ENCODE measurements at places on chromosomes 12 and 14.

DNA sequence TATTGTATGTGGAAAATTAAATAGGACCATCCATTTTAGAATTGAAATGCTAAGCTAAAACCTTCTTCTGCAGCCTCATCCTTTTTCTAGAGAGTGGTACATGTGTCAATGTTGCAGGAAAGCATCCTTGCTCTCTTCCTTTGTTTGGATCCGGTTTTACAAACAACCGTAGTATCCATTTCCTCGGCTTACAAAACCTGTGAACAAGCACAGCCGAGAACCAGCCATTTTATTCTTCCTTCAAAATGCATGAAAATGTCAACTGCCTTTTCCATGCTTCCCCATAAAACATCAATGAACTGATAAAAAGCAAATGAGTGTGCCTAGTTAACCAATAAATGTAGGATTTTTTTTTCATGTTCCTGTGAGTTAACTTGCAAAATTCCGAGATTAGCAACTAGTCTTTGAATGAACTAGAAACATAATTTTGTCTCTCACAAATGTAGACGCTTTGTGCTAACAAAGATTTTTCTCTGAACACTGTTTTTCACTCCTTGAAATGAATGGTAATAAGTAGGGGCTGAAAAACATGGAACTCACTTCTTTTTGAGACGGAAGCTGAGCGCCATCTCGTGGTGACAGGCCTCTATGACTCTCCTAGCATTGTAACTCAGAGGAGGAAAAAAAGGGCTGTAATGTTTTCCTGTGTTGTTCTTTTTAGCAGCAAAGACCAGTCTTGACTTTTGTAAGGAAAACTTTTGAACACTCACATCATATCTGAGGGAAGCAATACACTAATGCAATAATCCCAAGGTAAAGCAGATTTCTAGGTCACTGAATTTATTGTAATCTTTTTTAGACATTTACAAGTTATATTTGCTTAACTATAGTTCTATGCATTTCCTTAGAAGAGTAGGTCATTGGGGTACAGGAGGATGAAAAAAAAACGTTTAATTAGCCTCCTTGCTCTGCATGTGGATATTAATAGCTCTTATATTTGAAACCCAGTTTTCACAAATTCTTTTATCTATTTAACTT is 157.4 kb upstream of the FOXG1 start:
- peak; percentile 89 for DNase-seq

DNA sequence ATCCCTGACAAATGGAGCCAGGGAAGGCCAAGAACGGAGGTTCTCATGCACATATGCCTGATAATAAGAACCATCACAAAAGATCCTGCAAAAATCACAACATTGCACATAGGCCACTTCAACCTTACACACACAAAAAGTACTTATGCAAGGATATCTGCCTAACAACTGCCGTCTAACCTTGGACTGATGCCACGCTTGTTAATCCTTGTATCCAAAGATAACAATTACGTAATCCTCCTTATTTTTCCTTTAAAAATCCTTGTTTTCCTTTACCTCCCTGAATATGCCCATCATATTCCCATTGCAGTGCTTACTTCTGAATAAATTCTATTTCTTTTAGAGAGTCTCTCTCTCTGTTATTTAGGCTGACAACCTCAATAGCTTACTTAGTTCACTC is 59.5 kb downstream of the TMEM116 start:
- DNase-seq, result no peak

- DNase-seq, result no peak
These were observed 181.6 kb downstream of the MYRFL start for GRCh38 chr12:70006619-70006973.

- no peak for DNase-seq
These were observed 77.9 kb downstream of the SPATA7 start for GRCh38 chr14:88463318-88463717.

Data from midbrain (tissue), 1 donor.